ENCODE measurements at places on chromosomes 2 and 18. TPM values are rescaled to one million over a fixed set of nuclear protein-coding genes. Genes with fewer than 3 reads are reported as not detected.
A peak's percentile ranks its signal among the peaks of the same experiment; 100 is the strongest.

DNA sequence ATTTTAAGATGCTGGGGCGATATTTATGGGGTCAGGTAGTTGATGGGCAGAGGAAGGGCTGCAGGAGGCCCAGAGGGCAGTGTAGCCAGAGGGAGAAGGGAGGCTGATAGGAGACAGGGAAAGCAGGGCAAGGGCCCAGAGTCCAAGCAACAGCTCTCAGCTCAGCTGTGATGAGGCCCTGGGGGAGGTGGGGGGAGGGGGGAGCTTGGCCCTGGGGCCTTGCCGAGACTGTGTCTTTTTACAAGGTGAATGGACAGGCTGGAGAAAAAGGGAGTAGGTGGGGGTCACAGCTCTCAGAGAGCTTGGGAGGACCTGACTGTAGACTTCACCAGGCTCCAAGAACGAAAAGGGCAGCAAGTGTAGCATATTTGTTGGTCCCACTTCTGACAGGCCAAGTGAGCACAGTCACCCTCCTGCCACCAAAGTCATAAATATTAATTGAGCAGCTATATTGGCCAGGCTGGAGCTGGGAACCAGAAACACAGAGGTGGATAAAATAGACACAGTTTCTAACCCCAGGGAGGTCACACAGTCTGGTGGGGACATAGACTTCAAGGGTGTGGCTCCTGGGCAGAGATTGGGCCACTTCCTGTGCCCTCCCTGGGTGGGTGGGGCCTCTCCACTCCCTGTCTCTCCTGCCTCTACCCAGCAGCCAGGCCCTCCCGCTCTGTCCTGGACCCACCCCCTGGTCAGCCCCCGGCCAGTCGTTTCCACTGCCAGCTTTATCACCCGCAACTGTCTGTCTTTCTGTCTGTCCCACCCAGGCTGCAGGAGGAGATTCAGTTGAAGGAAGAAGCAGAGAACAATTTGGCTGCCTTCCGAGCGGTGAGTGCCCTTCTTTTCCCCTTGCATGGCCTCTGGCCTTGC, 1.4 kb downstream of the DES start:
- DNase-seq, result no peak

- no peak for DNase-seq
Measured at GRCh38 chr2:20353241-20353992, 2.8 kb upstream of the PUM2 start.

DNA sequence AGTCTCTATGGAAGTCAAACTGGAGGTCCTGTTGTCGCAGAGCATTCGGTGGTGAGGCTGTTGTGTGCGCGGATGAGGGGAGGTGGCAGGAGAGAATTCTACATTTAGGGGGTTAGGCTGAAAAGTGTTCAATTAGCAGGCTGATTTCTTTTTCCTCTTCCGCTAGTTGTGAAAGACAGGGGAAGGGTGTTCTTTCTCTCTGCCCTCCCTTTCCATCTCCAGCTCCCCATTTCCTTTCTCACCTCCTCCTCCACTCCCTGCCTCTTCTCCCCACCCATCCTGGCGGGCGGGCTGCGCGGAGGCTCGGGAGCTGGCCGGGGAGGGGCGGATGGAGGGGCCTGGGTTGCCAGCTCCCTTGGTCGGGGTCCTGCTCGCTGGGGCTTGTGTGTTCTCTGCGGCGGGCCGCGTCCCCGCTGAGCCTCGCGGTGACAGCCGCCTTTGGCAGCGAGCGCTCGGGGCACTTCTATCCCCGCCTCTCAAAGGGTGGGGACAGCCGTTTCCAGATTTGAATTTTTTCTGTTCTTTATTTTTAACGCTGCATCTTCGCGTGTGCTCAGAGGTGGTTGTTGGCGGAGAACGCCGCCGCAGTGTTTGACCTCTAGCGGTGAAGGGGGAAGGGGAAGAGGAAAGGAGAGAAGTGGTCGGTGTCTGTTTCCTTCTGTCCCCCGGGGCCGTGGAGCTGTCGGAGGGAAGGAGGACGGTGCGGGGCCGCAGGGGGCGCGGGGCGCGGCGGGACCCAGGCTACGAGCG, 3.6 kb downstream of the SOX11 start:
- peak; percentile 47 for DNase-seq

- DNase-seq, result no peak
Measured at GRCh38 chr2:215900203-215900611, 113.1 kb downstream of the MREG start.

- peak; percentile 80 for DNase-seq
Measured at GRCh38 chr18:75211953-75212750, 1.6 kb downstream of the TSHZ1 start.

DNA sequence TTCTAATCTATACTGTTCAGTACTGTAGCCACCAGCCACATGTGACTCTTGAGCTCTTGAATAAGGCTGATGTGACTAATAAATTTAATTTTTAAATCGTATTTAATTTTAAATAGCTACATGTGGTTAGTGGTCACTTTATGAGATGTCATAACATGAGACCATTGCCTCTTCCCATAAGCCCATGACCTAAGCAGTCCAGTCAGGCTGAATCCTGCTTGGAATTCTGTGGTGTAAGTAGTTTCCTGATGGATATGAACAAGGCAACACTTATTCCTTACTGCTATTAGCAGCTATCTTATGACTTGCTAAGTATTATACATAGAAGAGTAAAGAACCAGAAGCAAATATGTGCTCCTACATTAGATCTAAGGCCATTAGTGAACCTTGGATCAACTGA, 150.0 kb downstream of the DIS3L2 start:
- no peak for DNase-seq

DNA sequence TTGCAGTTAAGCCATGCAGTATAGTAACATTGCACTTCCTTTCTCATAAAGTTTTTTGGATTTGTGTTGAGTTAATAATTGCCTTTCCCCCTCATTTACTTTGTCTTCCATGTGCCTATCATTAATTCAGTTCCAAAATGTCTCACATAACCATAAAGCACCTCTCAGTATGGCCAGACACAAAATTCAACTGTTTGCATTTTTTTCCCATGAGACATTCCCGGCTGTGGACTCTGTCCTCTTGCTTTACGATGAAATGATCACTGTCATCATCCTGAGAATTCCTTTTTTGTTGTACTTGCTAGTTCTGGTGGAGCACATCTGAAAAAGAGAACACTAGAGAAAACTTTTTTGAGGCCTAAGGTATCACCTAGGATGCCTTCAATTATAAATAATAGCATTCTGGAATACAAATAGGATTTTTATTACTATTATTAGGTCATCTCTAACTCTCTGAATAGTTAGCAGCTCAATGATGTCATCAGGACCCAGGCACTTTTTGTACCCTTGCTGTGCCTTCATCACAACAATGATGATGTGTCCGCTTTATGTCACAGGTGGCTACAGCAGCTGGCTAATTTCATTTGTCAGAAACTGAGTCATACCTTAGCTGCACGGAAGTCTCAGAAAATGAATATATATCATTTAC, 8.5 kb upstream of the ATP8B1 start:
- no peak for DNase-seq

- DNase-seq, result no peak
Measured at GRCh38 chr18:34932792-34933466, 108.3 kb upstream of the MAPRE2 start.

DNA sequence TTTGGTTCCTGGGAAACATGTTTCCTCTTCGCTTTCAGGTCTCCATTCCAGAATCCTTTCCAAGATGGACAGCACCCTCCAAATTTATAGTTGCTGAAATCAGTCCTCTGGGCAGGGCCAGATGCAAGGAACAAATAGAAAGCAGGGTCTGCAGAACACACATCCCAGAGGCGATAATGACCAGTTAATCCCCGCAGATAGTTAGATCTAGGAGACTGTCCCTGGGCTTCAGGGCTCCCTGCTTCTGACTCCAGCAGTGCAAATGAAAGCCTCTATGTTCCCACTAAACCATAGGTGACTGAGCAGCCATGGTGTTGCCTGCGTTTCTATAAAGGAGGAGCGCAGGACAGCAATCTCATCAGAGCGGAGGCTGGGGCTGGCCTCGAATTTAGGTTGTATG, 38.7 kb downstream of the SRSF7 start:
- DNase-seq, result no peak

DNA sequence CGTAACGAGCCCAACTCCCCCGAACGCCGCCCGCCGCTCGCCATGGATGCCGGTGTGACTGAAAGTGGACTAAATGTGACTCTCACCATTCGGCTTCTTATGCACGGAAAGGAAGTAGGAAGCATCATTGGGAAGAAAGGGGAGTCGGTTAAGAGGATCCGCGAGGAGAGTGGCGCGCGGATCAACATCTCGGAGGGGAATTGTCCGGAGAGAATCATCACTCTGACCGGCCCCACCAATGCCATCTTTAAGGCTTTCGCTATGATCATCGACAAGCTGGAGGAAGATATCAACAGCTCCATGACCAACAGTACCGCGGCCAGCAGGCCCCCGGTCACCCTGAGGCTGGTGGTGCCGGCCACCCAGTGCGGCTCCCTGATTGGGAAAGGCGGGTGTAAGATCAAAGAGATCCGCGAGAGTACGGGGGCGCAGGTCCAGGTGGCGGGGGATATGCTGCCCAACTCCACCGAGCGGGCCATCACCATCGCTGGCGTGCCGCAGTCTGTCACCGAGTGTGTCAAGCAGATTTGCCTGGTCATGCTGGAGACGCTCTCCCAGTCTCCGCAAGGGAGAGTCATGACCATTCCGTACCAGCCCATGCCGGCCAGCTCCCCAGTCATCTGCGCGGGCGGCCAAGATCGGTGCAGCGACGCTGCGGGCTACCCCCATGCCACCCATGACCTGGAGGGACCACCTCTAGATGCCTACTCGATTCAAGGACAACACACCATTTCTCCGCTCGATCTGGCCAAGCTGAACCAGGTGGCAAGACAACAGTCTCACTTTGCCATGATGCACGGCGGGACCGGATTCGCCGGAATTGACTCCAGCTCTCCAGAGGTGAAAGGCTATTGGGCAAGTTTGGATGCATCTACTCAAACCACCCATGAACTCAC, 673 bp downstream of the PCBP1 start:
- peak; percentile 79 for DNase-seq

DNA sequence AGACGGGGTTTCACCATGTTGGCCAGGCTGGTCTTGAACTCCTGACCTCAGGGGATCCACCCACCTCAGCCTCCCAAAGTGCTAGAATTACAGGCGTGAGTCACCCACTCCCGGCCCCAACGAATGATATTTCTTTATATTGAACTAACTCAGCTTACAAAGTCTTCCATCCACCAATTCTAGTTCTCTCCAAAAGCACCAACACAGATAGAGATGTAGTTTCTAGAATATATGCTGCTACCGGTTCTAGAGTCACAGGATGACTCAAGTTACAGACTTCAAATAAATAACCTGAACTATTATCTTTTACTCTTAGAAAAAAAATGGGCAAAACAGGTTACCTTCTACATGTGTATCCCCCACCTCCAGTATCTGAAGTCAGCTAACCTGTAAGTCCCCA, 9.2 kb downstream of the ACAA2 start:
- no peak for DNase-seq

- DNase-seq, result no peak
Measured at GRCh38 chr2:1137264-1137663, 186.6 kb downstream of the SNTG2 start.

GRCh38 chr18:80228051-80228848, 19.1 kb downstream of the PARD6G start:
- no peak for DNase-seq

GRCh38 chr2:218622606-218623365, 15.1 kb downstream of the PLCD4 start:
- DNase-seq, result no peak

- DNase-seq, result no peak
Measured at GRCh38 chr18:9364242-9364641, 29.7 kb downstream of the TWSG1 start.

GRCh38 chr2:96506907-96507240, 1.7 kb upstream of the NEURL3 start:
- DNase-seq, result no peak

DNA sequence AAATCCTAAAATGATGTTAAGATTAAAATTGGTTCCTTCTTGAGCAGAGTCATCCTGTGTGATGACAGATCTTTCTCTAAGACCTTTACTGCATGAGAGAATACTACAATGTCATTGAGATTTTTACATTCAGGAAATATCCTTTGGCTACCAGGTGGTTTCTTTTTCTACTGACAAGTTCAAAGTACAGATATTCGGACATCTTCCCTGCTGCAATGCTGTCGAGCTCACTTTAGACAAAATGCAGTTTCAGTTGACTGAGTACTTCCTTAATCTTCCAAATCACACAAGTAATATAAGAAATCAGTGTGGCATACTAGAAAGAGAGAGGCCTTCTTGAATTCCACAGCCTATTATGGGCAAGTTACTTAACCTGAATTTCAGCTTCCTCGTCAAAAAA, 207.9 kb upstream of the ACVR2A start:
- no peak for DNase-seq

DNA sequence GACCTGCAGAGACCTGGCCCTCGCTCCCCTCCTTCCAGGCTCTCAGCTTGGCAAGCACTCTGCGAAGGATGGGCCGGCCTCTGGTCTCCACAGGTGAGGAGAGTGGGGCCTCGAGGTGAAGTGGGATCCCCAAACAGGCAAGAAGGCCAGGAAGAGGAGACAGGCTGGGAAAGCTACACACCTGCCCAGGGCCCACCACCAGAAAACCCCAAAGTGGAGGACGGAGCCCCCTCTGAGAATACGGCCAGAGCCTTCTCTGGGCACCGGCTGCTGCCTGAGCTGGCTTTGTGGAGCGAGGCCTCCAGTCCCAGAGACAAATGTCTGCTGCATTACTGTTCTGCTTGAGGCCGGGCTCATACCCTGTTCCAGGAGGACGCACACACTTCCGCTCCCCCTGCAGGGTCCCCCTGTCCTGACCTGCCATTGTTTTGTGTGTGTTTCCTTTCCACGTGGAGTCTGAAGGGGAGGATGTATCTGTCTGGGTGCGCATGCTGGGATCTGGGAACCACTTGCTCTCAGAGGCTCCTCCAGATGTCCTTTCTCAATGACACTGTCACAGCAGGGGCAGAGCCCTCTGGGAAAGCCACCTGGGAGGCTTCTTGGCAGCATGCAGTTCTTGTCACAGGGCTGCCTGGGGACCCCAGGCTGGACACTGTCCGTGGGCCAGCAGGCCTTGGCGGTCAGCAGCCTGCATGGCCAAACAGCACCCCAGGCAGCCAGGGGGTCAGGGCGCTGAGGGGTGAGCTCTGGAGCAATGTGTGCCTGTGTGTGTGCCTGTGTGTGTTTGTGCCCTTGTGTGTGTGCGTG, 20.8 kb downstream of the KCNF1 start:
- DNase-seq, result no peak

DNA sequence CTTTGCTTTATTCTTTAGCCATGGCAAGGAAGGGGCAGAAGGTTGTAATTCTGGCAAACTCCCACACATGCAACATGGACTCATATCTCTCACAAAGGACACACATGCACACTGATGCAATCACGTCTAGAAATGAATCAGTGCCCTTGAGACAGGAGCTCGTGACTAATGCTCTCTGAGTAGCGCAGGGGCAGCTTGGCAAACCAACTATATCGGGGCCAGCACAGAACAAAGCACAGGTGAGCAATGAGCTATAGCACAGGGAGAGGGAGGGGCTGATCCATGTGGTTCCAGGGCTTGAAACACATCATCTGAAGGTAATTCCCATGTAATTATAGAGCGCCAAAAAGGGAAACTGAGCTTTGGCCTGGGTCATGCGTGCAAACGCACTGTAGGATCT, 165.2 kb upstream of the KLF7 start:
- DNase-seq, result no peak

The ABCB11 gene
- total RNA-seq, result 0.20 TPM

The CPO gene
- 0.50 TPM for total RNA-seq

The THSD7B gene
- 0.19 TPM for total RNA-seq

The CFAP65 gene
- not detected for total RNA-seq

The ATG9A gene
- total RNA-seq, result 69.2 TPM

The BUB1 gene
- total RNA-seq, result 0.31 TPM

Measured in right cardiac atrium (tissue), 5 donors.